OCI-LY7 (cell line): ENCODE measurements at places on chromosomes 5 and 9. TPM values are rescaled to one million over a fixed set of nuclear protein-coding genes. Genes with fewer than 3 reads are reported as not detected.

The HIGD2A gene
- total RNA-seq, result 145 and 155 TPM in 2 replicates

The MARCOL gene
- not detected in 2 replicates for total RNA-seq

The NTRK2 gene
- not detected in 2 replicates for total RNA-seq

The TMC1 gene
- total RNA-seq, result not detected in 2 replicates

- no peak for DNase-seq
Measured at GRCh38 chr9:121650217-121651007, 1.0 kb upstream of the DAB2IP start.

GRCh38 chr5:102886586-102886985 is 131.5 kb downstream of the PAM start:
- no peak for DNase-seq

- DNase-seq, result no peak
Measured at GRCh38 chr5:138445547-138446271, 6.9 kb downstream of the REEP2 start.

DNA sequence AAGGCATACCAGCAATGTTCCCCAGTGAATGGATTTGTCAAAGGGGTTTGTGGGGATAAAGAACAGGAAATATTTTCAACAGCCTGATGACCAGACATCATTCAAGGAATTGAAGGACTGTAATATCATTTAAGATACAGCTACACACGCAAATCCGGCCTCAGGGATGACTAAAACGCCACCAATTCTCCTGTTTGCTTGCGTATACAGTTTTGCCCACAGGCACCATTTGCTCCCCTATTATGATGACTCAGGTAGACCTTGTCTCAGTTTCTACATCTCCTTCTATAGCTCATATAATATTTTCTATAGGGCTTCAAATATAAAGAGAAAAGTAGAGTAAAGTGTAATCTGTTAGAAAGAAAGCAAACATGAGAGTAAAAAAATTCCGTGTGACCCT is 29.7 kb upstream of the ITGA1 start:
- no peak for DNase-seq

DNA sequence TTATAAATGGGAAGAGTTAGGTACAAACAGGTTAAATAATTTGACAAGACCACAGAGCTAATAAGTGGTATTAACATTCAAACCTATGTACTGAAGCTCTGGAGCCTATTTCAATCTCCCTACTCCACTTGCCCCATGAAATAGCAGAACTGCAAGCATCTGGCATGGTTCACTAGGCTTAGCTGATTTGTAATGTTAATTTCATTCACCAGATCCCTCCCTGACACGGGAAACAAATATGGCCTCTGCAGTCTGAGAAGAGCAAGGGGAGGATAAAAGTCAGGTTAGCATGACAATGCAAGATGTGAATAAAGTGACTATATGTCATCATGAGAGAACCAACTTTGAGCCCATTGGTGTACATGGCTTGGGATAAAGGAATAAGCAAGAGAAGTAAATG is 428.8 kb downstream of the BRINP1 start:
- DNase-seq, result no peak

DNA sequence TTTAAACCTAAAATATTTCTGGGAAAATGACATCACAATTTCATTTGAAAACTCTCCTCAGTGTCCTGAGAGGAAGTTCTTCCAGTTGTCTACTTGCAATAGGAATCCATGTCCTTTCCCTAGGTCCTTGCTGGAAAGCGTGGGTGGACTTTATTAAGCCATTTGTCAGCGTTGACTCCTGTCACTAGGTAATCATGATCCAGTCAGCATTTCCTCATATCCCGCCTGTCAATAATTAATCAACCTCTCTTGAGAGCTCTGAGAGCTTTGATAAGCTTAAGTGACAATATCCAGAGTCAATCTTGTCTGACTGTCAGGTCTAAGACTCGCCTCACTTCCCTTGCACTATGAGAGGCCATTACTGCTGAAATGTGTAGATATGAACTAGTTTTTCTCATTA is 107.2 kb upstream of the SLIT3 start:
- DNase-seq, result no peak

DNA sequence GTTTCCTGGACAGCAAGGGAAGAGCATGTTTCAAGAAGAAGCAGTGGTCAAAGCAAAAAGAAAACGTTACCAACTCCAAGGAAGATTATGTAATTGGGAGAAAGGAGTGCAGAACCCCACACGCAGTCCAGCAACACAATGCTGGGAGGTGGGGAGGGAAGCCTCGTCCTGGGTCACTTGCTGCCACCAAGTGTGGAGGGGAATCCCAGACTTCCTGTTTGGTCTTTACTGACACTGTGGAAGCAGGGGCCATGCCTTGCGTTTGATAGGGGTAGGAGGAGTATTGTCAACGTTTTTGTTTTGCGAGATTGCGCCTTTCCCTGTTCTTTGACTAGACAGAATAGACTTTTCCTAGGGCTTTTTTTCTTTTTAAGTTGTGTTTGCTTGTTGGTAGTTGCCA is 421.0 kb downstream of the KDM4C start:
- peak; percentile 3 for DNase-seq

DNA sequence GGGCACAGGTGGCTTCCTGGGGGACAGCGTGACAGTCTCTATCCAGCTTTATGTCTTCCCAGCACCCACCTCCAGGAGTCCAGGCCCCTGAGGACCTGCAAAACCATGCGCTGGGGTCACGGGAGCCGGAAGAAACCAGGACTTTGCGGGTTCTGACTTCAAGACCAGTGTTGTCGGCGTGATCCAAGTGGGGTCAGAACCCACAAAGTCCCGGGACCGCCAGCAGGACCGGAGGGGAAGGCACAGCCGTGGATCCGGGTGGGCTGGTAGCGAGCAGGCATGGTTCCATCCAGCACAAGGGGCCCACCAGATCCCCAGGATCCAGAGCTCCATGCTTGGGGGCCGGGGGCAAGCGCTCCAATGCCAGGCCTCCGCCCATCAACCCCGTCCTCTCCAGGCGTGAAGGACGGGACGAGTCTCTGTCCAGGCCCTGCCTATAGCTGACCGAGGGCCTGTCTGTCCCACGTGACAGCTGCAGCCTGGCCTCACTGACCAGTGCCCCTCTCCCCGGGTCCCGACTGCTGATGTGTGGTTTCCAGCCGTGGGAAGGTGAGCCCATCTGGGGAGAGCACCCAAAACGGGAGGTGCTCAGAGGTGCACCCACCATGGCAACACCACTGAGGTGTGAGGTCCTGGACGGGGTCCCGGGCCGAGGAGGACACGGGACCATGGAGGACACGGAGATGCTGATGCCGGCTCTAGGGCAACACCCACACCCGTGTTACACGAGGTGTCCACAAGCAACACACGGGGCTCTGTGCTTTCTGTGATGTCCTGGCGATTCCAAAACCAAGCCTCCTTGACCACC is 48.9 kb downstream of the SLC12A7 start:
- no peak for DNase-seq

- DNase-seq, result no peak
Measured at GRCh38 chr9:36721846-36722588, 149.3 kb downstream of the MELK start.

- no peak for DNase-seq
Measured at GRCh38 chr5:82334856-82335255, 56.7 kb upstream of the RPS23 start.

- no peak for DNase-seq
Measured at GRCh38 chr9:5569409-5569808, 59.1 kb downstream of the PDCD1LG2 start.

GRCh38 chr5:90402521-90403255 is 6.9 kb downstream of the CETN3 start:
- no peak for DNase-seq

- DNase-seq, result no peak
Measured at GRCh38 chr9:92564982-92565381, 29.2 kb upstream of the ECM2 start.

DNA sequence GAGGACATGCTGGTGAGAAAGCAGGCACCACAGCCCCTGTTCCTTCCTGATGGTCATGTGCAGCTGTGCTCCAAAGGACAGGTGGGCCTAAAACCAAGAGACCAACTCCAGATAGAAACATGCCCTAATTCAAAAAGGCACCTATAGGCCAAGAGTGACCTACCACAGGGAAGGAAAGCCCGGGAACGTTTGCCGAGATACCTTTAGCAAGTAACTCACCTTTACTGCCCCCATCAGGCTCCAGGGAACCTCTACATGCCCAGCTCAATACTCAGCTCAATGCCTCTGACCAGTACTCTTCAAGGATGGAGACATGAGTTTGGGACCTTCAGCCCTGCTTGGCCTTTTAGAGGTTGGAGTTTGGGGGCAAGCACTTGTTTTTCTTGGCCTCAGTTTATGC is 172.8 kb upstream of the FSTL4 start:
- no peak for DNase-seq
